ENCODE measurements at places on chromosomes 11 and 22. TPM values are rescaled to one million over a fixed set of nuclear protein-coding genes. Genes with fewer than 3 reads are reported as not detected.

The MUC5AC gene
- not detected for total RNA-seq

The C11orf42 gene
- total RNA-seq = not detected

The PRAME gene
- 2.1 TPM for total RNA-seq

The OR8B2 gene
- not detected for total RNA-seq

The PHF21A gene
- 74.9 TPM for total RNA-seq

The TPH1 gene
- 1.1 TPM for total RNA-seq
